Mesendoderm (in vitro differentiated cells): ENCODE measurements at places on chromosomes 5 and 9.

GRCh38 chr9:72165821-72166547, 16.7 kb downstream of the GDA start:
- DNase-seq: no peak

DNA sequence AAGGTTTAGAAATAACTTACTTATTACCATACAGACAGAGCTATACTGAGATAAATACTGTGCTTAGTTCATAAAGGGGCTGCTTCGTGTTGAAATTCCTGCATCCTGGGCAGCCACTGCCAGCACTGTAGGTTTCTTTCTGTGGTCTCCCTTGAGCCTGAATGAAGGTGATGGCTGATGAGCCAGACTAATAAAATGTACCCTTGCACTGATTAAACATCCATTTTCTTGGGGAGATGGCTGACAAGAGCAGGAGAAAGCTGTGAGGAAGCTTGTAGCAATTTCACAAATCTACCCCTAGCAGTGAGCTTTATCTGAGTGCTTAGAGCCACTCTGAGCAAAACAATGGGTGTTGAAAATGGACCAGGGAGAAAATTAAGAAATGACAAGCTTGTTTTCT, 23.3 kb upstream of the ZSWIM6 start:
- DNase-seq: peak; percentile 68

DNA sequence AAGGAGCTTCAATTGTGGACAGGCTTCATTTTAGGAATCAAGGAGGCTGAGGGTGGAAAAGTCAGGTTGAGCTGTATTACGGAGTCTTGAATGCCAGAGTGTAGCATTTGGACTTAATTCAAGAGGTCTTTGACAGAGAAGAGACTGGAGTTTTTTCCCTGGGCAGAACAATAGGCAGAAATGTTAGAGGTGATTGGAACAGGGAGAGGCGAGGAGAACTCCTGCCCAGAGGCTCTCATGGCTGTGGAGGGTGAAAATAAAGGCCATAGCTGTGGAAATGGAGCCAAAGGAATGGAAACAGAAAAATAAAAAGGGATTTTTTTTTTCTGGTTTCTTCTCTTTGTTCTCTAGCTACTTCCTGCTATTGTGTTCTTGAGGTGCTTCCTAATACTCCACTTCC, 3.7 kb upstream of the IFNB1 start:
- no peak for DNase-seq

- no peak for DNase-seq
Observed at GRCh38 chr5:181024245-181025064, 15.6 kb upstream of the BTNL9 start.

DNA sequence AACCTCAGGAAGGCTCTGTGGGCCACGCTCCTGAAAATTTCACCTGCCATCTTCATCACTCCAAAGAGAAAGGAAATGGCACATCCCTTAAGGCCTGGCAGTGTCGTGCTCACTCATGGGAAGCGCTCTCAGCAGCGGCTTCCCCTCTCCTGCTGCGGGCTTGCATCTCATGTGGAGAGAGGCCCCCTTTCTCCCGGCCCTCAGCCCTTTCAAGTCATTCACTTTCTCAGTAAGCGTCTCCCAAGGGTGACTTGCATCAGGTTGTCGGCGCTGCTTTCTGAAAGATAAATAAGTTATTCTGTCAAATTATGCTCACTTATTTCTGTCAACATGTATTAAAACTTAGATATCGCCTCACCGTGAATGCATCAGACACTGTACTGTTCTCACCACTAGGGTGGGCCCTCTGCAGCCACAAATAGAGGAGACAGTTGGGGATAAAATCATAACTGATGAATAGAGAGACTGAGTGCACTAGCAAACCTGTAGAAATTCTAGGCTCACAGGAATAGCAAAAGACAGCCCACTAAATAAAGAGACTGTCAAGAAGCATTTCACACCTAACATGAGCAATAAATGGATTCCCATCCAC, 174.6 kb downstream of the RFK start:
- DNase-seq: peak; percentile 30

GRCh38 chr9:89454498-89455355, 43.2 kb downstream of the SEMA4D start:
- no peak for DNase-seq

GRCh38 chr9:111937781-111938426, 41.3 kb downstream of the UGCG start:
- DNase-seq: no peak

DNA sequence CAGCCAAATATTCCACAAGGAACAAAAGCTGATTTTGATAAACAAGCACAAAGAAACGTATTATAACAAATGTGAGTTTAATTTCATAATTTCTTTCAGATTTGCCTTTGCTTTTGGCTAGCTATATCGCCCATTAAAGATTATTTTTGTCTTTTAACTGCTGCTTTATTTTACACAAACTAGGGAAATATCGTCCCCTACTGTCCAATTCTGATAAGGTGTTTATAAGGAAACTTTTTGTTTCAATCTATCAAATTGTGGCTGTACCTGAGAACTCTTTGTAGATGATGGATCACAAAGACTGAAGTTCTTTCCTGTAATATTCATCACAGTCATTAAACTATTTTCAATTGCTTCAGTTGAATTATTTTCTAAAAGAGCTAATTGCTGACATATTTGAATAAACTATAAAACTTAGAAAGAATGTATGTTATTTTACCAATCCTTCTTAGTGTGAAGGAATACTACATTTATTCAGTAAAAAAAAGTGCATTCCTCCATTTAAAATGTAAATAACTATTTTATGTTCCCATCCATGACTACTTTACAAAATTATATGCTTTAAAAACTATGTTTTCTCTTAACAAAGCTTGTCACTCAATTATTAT, 431.3 kb upstream of the ITGA1 start:
- no peak for DNase-seq

DNA sequence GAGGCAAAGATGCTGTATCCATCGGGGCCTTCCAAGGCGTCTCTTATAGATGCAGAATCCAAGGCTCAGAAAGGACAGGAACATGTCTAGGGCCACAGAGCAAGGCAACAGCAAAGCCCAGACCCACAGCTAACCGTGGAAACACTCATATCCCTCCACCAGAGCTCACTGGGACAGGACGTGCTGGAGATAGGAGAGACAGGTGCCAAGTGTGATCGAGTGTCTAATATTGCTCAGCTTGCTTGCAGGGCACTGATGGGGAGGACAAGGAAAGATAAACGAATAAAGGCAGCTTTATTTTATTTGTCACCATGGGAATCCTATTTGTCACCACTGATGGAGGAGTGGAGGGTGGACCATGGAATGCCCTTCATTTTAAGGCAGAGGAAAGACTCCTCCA, 44.0 kb upstream of the AKNA start:
- DNase-seq: no peak

DNA sequence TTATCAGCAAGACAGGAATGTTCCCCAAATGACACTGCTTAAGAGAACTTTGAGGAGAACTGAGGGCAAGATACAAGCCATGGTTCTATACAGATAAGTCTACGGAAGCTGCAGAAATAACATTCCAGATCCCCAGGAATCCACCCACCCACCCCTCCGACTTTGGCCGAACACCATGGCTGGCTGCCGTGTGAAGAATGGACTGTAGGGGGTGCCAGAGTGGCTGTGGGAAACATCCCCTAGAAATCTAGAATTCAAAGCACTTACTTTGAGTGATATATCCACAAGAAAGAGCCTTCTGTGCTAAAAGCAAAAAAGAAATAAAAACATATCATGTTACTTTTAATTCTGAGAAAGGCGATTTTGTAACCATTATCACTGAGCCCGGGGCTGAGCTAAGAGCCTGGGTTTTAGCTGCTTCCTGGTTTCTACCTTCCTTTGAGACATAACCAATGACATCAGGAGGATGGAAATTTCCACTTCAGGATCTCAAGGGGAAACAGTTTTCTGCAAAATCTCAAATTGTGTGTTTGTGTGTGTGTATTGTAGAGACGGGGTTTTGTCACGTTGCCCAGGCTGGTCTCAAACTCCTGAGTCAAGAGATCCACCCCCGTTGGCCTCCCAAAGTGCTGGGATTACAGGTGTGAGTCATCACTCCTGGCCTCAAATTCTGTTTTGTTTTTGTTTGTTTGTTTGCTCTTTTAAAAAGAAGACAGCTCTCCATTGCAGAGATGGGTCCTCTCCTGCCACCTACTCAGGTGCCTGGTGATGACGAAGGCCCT, 36.4 kb downstream of the GGTA1 start:
- peak; percentile 81 for DNase-seq

- no peak for DNase-seq
Observed at GRCh38 chr5:171401167-171401947, 13.7 kb downstream of the NPM1 start.

DNA sequence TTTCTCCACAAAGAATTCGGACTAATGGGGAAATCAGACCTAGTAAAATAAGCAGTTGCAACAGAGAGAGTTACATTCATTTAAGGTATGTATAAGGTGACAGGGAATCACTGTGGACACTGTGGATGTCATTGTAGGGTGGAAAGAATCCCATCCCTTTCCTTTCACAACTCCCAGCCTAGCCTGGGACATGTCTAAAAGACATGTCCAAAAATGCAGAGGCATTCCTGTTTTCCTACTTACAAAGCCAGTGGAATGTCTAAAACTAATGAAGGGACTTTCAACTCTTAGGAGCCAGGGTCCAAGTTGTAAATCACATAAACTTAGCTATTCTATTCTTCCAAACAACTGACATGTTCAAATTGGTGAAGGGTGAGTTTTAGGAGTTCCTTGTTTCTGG, 511.0 kb downstream of the PRELID2 start:
- DNase-seq: no peak

DNA sequence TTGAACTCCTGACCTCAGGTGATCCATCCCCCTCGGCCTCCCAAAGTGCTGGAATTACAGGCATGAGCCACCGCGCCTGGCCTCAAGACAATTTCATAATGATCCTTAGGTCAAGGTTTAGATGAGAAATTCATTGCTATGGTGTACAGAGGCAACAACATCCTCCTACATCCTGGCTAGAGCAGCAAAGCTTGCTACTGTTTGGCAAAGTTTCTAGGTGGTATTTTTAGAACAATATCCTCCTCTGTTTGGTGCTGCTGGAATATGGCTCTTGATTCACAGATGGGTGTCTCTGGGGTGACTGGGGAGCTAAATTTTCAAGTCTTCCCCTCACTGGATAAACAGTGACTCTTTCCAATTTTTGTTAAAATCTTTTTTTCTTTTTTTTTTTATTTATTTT, 30.6 kb downstream of the CRHBP start:
- DNase-seq: no peak

- DNase-seq: no peak
Observed at GRCh38 chr9:68533678-68534077, 7.0 kb downstream of the TMEM252 start.

DNA sequence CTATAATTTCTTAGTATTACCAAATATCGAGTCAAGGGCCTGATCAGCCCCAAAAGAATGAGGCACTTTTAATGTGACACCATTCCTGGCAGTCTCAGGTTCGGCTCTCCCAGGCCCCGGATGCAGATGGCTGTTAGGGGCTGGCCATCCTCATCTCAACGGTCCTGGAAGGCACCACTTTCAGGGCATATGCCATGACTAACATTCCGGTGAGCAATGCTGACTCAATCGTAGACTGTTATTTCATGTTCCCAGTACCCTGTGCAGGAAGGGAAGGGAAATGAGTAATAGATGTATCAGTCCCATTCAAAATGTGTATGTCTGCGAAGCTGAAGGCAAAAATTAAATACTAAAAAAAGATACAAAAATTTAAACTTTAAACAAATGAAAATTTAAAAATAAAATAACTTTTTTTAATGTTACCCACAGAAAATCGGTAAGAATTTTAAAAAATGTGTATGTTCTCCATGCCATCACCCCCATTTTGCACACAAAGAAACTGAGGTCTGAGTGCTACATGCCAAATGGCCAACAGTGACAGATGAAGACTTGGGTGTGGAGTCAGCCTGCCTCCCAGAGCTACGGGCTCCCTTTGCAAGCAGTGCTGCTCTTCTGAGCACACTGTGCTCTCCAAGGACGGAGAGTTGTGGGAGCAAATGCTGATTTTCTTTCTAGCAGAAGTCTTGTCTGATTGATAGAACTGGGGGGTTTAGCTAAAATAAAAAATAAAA, 79.0 kb downstream of the GLDC start:
- peak; percentile 55 for DNase-seq

- no peak for DNase-seq
Observed at GRCh38 chr5:88875341-88876234, 7.4 kb downstream of the MEF2C start.

GRCh38 chr5:32780508-32780919, 69.4 kb downstream of the NPR3 start:
- no peak for DNase-seq

DNA sequence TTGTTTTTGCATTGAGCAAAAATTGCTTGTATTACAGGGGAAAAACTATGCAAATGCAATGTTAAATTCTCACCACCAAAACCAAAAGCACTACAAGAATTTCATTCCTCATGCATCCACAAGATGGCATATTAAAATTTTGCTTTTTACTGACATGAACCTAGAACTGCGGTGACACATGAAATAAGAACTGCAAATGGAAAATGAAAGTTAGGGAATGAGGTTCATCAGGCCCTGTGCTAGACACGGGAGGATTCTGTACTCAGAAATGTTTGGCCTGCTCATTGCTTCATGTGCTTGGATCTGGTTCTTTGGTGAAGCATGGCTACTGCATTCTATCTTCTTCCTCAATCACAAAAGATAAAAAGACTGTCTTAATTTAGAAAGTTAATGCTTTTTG, 9.1 kb upstream of the RFK start:
- DNase-seq: peak; percentile 23

GRCh38 chr5:81097713-81098112, 135.4 kb upstream of the CKMT2 start:
- peak; percentile 55 for DNase-seq

GRCh38 chr5:141322261-141322660, 1.7 kb upstream of the TAF7 start:
- DNase-seq: no peak

DNA sequence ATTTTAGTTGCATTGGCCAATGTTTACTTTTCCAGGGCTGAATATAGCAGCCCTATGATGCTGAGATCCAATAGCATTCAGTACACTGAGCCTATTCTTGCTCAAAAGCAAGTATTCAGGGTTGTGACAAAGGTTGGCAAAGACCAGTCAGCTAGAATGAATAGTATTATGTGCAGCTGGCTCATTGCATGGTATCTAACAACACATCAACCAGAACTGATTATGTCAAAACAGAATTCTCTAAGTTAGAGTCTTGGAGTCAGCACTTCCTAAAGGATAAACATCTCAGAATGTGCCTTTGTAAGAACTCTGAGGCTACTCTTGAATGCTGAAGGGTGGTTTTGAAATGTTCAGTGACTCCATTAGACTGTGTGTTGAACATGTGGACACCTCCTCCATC, 774.5 kb upstream of the RGMB start:
- no peak for DNase-seq

GRCh38 chr9:70935856-70936255, 185.6 kb downstream of the TRPM3 start:
- no peak for DNase-seq

- peak; percentile 18 for DNase-seq
Observed at GRCh38 chr9:96612105-96612965, 7.3 kb downstream of the CDC14B start.

DNA sequence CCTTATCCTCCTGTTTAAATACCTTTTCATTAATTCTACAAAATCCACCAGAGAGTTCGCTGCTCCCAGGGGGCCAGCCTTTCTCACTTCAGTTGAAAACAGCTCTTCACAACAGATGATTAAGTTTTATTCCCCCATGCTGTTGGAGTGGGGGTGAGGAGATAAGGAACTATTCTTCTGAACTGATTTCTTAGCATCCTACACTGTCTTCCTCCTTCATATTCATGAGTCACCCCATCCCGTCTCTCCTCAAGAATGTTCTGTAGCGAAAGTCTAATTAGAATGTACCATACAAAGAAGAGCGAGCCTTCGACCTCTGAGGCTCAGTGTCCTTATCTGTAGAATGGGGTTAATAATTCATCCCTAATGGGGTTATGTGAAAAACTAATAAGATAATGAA, 138.0 kb downstream of the PIK3R1 start:
- peak; percentile 85 for DNase-seq
